ENCODE measurements at places on chromosomes 13 and 19.

- no peak for DNase-seq
These were observed 87.3 kb downstream of the KCTD15 start for GRCh38 chr19:33883859-33884519.

DNA sequence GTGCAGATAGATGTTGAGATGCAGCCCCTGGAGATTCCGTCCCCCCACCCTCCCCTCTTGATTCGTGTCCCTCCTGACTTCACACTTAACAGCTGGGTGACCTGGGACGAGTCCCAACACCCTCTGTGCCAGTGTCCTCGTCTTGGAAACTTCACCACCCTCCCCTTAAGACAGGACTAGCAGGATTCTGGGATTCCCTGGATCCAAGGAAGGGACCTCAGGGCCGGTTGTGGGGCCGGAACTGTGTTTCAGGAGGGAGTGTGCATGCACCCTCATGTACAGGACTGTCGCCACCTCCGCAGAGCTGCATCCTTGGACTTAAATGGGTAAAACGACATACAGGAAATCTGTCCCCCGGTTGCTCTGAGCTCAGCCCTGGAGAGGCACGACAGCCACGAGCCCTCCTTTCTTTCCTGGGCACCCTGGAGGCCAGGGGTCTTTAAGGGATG is 990 bp downstream of the MYO9B start:
- no peak for DNase-seq

DNA sequence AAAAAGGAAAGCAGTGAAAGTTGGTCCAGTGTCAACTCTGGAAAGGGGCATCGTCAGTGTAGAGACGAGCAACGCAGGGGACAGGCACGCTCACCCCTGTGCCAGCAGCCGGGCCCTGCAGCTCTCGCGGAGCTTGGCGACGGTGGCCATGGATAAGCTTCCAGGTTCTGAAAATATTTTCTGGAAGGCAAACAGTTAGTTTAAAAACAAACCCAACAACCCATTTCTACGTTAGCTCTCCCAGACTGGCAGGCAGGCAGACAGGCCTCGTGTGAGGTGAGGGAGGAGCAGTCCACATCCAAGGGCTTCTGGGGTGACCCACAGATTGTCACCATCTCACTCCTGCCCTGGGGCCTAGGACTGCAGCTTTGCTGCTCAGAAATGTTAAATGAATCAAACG is 27.4 kb downstream of the LAMP1 start:
- no peak for DNase-seq

- no peak for DNase-seq
These were observed 10.7 kb downstream of the MZT1 start for GRCh38 chr13:72716776-72717175.

GRCh38 chr19:32866564-32867265 is 2.9 kb downstream of the SLC7A9 start:
- no peak for DNase-seq

DNA sequence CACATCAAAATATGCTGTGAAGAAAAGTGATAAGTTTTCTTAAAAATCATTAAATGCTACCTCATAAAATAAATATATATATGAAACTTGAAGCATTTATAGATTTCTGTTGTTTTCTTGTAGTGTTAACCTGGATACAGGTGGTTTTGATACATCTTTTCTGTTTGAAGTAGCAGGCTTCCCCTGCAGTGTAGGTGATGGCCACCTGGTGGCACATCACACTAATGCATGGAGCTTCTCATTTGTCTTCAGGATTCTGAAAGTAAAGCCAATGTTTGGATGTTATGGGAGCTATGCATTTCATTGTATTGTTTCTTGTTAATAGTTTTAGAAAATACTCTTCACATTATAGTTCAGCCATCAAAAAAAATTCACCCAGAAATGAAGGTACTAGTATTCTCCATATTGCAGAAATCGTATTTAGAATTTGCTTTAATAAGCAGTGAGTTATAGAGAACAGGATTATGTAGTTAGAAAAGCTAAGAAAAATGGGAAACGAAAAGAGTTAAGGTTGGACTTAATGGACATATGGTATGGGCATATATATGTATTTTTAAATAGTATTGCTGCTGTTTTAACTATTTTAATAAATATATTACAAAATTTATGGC is 18.7 kb downstream of the GPR180 start:
- peak; percentile 33 for DNase-seq

DNA sequence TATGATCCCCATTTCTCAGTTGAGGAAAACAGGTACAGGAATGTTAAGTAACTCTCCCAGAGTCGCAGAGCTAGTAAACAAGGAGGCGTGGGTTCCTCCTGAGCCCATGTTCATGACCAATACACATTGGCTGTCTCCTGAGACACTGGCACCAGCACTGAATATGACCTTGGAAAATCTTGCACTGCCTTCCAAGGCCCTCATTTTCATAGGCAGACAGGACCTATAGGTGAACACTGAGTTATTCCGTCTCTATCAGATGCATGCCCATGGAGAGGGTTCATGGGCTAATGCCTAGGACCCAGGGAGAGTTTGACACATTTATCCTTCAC is 504.8 kb downstream of the RFC3 start:
- DNase-seq, result no peak

DNA sequence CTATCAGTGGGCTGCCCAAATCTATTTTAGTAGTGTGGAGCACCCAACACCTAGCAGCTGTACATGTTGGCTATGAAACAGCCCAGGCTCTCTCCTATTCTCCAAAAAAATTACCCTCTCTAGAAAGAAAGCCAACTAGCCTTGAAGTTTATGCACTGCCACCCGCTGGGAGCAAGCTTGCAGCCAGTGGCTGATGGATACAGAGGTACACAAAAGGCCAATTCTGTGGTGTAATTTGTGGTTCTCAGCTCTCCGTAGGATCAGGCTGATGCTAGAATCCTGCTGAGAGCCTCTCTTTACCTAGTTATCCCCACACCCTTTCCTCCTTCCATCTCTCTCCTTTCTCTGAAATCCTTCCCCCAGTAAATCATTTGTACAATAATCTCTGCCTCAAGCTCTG is 1120.7 kb downstream of the DIAPH3 start:
- no peak for DNase-seq

GRCh38 chr13:101649488-101650126 is 197.1 kb downstream of the ITGBL1 start:
- no peak for DNase-seq

DNA sequence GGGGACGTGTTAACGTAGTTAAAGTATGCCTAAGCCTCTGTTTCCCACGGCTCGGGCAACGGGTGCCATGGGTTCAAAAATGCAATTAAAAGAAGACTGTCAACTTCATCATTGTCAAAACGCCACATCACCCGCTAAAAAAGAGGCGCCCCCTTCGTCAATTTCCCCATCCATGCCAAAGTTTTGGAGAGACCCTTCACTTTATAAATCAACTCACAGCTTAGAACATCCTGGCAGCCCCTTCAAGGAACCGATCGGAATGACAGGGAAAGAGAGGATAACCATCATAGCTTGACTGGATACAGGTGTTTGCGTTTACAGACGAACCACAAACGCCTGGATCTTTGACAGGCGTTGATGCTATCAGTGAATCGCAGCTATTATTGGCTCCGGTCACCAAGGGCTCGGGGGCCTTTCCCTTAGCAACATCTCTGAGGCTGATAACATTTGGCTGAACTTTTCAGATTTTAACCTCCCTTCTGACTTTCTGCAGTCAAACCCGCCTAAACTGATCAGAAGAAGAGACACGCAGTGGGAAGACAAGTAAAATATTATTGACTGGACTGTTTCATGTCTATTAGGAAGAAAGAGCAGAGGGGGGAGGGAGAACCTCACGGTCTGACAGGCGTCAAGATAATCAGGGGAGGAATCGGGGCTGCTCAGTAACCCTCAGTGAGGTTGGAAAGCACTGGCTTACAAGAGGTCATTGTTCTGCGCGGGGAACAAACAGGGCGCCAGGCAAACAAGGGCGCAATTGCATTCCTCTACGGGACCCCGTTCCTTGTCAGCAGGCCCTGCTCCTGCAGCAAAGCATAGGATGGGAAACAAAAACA is 322.5 kb upstream of the ZNF507 start:
- DNase-seq, result no peak

DNA sequence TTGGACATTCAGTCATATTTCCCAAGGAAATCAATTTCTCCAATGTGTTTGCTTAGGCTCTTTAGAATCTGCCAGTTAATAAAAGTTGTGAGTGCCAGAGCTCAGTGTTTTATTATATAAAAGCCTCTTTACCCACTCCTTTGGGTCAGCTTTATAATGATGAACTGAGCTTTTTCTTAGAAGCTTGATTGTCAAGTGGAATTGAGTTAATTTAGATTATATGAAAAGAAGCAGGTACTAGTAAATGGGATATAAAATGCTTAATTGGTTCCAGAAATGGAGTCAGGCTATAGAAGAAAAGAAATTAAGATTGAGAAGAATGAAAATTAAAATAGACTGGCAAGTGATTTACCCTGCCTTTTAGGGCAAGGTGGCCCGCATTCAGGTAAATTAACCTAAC is 363.2 kb downstream of the SLITRK6 start:
- no peak for DNase-seq

GRCh38 chr13:25778808-25779305 is 273.0 kb downstream of the SHISA2 start:
- DNase-seq, result no peak

DNA sequence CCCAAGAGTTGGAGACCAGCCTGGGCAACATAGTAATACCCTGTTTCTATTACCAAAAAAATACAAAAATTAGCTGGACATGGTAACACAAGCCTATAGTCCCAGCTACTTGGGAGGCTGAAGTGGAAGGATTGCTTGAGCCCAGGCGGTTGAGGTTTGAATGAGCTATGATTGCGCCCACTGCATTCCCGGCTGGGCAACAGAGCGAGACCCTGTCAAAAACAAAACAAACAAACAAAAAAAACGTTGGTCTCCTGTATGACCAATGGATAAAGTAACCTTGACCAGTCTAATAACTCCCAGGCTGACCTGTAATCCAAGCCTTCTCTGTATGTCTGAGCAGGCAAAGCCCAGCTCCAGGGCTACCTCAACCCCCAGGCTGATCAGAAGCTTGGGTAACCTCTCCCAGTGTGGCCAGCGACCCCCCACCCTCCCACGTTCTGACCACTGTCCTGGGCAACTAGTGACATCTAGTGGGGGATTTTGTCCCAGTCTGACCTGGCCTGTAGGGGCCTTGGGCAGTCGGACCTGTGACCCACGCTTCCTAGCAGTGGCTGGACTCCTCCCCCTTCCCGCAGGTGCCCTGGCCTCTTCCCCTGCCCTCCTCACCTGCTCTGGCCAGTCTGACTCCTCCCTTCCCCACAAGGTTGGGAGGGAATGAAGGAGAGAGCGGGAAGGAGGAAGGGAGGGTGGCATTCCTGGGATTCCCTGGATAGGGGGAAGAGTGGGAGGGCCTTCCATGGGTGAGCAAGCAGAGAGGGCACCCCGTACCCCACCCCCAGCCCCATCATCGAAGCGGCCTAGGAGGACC is 1.0 kb upstream of the BCAM start:
- peak; percentile 64 for DNase-seq

DNA sequence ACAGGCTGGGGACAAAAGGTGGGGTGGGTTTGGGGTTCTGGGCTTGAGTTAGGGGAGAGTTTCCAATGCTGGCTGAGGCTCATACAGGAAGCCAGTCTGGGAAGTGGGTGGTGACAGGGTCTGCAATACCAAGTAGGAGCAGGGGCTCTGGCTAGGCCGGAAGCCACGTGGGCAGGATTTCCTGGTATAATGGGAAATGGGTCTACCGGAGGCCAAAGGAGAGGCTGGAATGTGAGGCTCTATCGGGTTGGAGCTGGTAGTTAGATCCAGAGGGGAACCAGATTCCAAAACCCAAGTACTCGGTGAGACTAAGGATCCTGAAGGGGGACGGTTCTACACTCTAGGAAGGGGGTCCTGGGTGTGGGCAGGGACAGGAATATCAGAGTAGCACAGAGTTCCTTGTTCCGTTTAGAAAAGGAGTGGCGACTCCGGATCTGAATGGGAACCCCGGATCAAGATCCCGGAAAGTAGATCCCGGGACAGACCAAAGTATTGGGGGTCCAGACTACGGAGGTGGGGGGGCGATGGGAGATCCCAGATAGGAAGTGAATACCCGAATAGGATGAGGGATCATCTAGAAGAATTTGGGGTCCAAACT is 802 bp downstream of the CDC37 start:
- no peak for DNase-seq

DNA sequence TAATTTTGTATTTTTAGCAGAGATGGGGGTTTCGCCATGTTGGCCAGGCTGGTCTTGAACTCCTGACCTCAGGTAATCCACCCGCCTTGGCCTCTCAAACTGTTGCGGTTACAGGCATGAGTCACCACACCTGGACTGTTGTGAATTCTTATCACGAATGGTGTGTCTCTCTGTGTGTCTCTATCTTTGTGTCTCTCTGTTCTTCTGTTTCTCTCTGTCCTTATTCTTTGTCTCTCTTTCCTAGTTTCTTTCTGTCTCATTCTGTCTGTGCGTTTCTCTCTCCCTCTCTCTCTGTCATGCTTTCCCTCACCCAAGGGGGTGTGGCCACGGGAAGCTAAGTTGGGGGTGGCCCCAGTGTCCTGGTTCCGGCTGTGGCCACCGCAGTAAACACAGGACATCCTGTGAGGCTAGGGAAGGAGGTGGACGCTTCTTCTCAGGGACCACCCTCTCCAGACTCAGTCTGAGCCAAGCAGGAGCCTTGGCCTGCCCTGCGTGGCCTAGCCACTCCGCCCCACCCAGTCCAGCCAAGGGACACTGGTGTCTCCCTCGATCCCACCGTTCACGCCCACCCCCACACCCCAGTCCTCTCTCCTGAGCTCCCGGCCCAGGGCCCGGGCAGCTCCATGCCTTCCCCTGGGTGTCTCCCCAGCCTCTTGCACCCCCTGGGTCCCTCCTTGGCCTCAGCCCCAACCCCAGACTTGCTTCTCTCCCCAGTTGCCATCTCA is 3.9 kb upstream of the PRX start:
- no peak for DNase-seq

DNA sequence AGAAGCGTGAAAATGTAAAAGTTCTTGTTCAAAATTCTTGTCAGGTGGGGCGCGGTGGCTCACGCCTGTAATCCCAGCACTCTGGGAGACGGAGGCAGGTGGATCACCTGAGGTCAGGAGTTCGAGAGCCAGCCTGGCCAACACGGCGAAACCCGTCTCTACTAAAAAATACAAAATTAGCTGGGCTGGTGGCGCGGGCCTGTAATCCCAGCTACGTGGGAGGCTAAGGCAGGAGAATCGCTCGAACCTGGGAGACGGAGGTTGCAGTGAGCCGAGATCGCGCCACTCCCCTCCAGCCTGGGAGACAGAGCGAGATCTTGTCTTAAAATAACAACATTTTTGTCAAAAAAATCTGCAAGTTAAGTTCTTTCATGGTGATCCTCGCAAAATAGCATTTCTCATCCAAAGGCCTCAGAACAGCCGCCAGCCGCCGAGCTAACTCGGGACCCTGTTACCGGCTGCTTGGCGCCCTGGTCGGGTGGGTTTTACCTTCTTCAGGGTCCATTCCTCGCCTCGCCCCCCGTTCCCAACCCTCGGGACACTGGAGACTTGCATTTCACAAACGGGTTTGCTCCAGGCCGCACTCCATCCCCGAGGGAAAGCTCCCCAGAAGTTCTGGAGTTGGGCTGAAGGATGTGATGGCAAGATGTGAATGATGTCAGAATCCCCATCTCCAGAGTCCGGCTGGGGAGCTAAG is 1.6 kb downstream of the LATS2 start:
- DNase-seq, result no peak
